ENCODE measurements at places on chromosomes 5 and 9.
A peak's percentile ranks its signal among the peaks of the same experiment; 100 is the strongest.

GRCh38 chr5:97909541-97909940 lies 726.5 kb upstream of the RIOK2 start:
- no peak for DNase-seq

GRCh38 chr9:131776473-131776872 lies 36.6 kb upstream of the RAPGEF1 start:
- peak; percentile 66 for DNase-seq

GRCh38 chr9:75226403-75227139 lies 138.3 kb downstream of the OSTF1 start:
- DNase-seq: no peak

DNA sequence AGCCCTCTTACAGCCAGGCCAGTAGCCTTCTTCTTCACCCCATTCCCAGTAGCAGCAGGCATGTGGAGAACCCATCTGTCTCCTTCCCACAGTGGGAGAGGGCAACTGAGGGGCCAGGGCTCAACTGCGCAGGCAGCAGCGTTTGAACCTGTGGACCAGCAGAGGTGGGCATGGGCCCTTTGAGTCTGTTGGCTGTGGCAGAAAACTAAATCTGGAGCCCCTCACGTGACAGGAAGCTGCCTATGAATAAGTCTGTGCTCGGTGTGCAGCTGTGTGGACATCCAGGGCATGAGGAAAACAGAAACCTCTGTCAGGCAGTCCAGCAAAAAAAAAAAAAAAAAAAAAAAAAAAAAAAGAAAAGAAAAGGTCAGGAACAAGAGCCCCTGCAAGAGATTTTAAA lies 189.2 kb upstream of the NR3C1 start:
- no peak for DNase-seq

- DNase-seq: no peak
Measured at GRCh38 chr5:154712518-154713437, 42.4 kb upstream of the LARP1 start.

DNA sequence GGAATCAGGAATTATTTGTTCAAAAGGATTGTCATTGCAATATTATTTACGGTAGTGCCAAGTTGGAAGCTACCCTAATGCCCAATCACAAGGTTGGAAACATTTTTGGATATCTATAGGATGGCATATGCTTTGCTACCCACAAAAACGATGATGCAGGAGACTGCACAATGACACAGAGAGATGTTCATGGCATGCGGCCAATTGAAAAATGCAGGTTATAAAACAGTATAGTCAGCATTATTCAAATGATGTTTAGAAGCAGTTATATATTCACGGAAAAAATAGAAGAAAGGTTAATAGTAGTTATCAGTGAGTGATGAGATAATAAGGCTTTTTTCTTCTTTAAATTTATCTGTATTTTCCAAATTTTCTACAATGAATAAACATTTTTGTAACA lies 5.9 kb upstream of the ACSL6 start:
- DNase-seq: no peak

DNA sequence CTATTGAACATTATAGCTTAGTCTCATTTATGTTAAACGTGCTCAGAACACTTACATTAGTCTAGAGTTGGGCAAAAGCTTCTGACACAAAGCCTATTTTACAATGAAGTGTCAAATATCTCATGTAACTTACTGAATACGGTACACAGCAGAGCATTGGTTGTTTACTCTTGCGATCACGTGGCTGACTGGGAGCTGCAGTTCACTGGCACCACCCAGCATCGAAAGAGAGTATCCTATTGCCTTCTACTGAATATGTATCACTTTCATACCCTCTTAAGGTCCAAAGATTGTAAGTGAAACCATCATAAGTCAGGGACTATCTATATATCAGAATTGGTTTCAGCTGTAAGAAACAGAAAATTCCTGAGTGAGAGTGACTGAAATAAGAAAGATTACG lies 42.6 kb upstream of the OSMR start:
- no peak for DNase-seq

DNA sequence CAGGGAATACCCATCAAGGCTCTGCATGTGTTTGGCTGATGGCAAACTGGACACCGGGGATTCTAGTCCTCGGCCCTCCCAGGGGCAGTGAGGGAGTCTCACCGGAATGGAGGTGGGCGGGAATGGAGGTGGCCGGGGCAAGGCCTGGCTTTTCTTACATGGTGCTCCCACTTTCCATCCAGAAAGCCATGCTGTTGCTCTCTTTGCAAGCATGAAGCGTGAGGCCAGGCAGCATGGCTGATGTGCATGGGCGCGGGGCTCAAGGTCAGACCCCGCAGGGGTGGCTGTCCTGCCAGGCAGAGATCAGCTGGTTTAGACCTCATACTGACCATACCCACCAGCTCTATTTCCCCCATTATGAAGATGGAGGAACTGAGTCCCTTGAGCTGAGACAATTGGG lies 108.0 kb upstream of the PHYKPL start:
- DNase-seq: no peak

DNA sequence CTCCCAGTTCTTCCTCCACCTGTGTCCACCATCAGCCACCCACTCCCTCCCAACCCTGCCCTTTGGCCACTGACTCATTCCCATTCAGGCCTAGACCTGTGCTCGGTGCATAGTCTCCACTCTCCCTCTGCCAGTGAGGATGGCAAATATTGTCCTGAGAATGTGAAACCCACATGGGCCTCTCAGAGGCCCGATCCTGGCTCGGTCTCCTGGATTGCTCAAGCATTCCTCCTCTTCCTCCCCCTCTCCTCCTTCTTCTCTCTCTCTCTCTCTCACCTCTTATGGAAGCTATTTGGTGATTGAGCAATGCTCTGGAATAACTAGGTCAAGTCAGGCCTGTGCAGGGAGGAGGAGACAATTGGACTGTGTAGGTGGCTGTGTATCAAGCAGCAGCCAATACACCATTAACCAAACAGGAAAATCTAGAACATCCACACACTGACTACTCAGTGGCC lies 99.9 kb downstream of the KLF4 start:
- DNase-seq: peak; percentile 56

DNA sequence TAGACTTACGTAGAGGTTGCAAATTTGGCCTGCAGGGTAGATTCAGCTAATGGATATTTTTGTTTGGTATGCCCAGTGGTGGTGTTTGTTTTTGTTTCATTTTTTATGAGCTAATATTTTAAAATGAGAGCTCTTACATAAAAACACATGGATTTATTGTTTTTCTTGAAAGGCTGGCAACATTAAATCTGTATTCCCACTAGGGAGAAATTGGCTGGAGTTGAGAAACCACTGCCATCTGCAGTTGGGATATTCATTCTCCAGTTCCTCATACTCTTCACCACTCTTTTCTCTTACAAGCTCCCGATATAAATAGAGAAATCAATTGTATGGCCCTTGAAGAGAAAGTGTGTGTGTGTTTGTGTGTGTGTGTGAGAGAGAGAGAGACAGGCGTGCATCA lies 143.3 kb downstream of the ALDH1A1 start:
- no peak for DNase-seq

GRCh38 chr9:23686257-23686656 lies 139.8 kb downstream of the ELAVL2 start:
- DNase-seq: no peak

DNA sequence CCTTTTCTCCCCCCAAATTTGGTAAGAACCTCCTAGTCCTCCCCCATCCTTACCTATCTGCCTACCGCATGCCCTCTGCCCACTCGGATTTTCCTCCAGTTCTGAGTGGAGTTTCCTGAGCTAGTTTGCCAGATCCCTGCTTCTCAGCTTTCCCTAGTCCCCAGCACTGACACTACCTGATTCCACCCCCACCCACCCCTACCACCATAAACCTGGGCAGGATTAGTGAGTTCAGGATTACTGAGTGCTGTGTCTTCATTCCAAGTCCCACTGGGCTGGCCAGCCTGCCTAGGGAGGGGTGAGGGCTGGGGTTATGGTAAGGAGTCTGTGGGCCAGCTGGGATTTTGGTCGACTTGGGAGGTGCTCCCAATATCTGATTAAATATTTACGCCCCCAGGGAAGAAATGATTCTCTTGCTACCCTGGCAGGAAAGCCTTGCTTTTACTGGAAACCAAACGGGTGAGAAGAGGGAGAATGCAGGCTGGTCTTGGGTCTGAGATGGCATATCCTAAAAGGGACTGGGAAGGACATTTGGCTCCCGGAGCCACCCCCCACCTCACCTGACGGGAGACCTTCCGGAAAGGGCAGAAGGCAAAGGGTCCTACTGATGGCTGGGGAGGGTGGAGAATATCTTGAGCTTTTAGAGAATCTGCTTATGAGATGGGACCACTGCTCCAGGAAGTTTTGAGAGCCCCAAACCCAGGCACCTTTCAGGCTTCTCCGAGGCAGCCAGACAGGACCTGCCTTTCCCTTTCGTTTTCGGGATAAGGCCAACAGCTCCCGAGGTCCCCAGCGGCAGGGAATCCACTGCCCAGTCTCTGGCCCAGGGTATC lies 3.7 kb downstream of the PITX1 start:
- DNase-seq: no peak

DNA sequence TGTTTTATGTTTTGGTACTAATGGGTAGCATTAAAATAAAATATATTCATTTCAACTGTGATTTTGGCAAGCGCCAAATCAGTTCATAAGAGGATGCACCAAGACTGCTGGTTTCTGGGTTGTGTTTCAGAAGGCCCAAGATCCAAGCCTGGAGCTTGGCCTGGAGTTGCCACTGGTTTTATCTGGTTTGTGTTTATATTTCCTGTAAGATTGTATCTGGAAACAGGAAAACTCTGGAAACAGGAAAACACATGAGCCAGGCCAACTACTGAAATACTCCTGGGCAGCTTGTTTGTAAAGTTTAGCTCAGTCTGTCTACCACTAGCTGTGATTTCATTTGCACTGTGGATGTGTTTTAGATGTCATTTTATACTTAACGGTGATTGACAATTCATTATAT lies 5.5 kb downstream of the FSTL4 start:
- DNase-seq: no peak

DNA sequence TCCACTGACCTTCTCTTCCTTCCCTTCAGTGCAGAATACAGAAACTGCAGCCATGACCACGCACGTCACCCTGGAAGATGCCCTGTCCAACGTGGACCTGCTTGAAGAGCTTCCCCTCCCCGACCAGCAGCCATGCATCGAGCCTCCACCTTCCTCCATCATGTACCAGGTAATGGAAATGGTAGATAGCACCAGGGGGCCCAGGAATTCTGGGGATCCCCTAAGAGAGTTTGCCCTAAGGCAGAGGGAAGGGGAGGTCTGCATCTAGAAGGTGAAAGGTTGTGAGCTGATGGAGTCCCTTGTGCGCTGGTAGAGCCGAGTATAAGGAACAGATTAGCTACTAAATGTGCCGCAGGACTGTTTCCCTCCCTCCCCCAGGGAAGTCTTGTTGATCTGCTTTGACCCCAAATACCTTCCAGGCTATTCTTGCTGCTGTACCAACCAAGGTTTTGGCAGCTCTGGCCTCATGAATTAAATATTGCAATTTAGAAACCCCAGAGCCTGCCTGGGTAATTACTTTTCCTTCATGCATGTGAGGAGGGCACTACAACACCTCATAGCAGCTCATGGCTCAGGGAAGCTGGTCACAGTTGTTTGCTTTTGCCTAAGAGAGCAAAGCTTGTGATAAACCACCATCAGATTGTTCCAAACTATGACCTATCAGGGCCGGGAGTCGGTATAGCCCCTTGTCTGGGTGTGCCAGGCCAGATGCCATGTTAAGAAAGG lies 19.6 kb downstream of the CYFIP2 start:
- DNase-seq: no peak

DNA sequence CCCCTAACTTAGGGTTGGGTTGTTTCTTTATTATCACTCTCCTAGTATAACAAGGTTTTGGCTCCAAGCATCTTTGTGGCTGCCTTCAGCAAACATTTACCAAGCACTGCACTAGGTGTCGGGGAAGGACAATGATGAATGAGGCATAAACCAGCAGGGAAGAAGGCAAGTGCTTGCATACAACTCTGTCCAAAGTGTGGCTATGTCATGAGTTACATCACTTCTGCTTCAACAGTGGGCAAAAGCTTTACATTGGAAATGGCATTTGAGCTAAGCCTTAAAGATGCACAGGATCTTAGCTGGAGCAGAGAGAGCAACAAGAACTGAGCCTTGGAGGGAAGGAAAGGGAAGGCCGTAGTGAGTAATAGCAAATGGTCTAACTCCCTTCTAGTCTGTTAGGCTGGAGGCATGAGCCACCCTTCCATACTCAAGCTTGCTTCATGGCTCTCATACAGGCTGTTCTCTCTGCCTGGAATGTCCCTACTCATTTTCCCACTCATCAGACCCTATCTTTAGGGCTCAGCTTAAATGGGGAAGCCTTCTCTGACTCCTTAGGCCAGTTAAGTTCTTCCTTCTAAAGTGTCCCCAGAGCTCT lies 121.8 kb downstream of the SEMA6A start:
- peak; percentile 35 for DNase-seq

DNA sequence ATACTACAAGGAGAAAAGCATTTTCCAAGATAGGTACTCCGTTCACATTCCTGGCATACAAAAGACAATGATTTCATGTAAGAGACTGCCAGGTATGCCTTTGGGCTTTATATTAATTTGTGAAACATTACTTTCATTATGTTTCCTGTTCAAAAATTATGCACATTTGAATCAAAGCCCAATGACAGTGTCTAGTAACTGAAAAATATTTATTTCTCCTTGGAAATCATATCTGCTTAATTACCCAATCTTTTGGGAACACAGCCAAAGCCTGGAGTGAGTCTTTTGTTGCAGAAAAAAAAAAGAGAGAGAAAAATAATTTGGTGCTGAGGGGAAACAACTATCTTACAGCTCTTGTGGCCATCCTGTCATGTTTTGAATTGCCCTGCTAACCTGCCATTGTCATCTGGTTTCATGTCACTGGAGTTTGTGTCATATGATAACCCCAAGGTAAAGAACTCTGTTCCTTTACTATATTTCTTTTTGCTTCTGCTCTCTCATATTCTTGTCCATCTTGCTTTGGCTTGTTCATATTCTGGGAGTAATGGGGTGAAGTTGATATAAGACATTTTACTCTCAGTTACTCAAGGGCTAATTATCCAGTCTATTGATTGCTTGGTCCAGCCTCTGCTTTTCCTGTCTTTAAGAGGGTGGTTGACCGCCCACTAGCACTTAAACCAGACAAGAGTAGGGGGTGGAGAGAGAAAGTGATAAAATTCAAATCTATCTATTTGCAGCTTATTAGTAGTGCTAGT lies 238.3 kb upstream of the NUDT12 start:
- no peak for DNase-seq

DNA sequence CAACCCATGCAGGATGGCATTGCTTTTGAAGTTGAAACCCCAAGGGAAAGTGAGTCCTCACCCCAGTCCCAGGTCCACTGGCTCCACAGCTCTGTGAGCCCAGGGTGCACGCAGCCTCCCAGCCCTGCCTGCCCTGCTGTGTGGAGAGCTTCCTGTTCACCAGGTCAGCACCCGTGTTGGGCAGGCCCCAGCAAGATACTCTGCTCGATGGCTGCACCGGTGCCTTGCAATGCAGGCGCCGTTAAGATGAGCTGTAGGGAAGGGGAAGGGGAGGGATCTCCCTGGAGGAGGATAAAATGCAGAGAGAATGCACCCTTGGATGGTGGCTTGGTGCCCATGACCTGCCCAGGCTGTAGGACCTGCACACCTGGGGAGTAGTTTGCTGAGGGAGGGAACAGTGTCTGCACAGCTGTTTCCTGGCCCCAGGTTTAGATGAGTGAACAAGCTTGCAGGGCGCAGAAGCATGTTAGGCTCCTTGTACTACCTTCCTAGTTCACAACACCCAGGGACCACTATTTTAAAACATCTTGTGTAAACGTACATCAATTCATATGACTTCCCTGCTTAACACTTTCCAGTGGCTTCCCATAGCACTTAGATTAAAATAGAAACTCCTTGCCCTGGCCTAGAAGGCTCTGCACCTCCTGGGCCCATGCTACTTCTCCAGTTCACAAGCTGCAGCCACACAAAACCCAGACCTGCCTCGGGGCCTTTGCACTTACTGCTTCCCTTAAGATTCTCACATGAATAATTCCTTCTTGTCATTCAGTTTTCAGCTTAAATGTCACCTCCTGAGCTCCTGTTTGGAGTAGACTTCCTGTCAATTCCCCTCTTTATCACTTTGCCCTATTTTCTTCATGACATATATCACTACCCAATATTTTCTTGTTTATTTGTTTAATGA lies 19.6 kb downstream of the FAT2 start:
- DNase-seq: no peak
